ENCODE measurements at places on chromosomes 4 and X. TPM values are rescaled to one million over a fixed set of nuclear protein-coding genes. Genes with fewer than 3 reads are reported as not detected.

HTN3 gene
- total RNA-seq, result not detected

DKK2 gene
- 0.56 TPM for total RNA-seq

CCNB3 gene
- total RNA-seq, result 0.11 TPM

SLC2A9 gene
- 6.8 TPM for total RNA-seq

EDA gene
- 1.9 TPM for total RNA-seq

RP2 gene
- 11.7 TPM for total RNA-seq

RASL11B gene
- 0.35 TPM for total RNA-seq

DNA sequence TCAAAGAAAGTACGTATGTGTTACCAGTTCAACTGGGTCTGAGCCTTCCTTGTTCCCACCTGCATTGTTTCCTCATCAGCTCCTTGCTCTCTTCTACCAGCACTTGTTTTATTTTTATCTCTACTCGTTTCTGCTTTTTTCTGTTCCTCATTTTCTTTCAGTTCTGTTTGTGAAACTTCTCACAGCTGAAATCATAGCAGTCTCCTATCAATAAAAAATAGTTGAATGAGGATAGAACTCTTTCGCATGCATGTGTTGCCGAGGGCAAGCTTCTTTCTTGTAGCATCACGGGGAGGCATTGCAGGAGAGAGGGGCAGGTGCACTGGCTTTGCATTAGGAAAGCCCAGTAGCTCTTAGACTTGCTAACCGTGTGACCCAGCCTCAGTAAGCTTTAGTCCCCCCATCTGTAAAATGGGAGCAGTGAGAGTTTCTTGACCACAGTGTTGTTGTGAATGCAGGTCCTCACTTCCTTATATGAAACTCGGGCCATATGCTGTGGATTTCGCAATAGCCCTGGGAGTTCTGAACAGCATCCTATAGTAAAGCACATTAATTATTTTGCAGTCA lies 24.7 kb downstream of the OFD1 start:
- H3K4me3 ChIP-seq, result no peak overlapping the region
- DNase-seq, result no peak
- no peaks in the 10 kb centered on the region for H3K27me3 ChIP-seq
- no peaks in the 10 kb centered on the region for H3K36me3 ChIP-seq

GRCh38 chrX:55709735-55710134 lies 7.8 kb upstream of the RRAGB start:
- H3K36me3 ChIP-seq, result no peaks in the 10 kb centered on the region
- H3K27ac ChIP-seq, result no peak overlapping the region
- no peaks in the 10 kb centered on the region for H3K4me1 ChIP-seq
- H3K27me3 ChIP-seq, result no peaks in the 10 kb centered on the region
- DNase-seq, result no peak

- H3K27me3 ChIP-seq, result no peaks in the 10 kb centered on the region
- H3K36me3 ChIP-seq, result no peaks in the 10 kb centered on the region
- no peak overlapping the region for H3K27ac ChIP-seq
- no peak overlapping the region for H3K4me3 ChIP-seq
- no peak for DNase-seq
- no peaks in the 10 kb centered on the region for H3K4me1 ChIP-seq
These were observed 98.4 kb upstream of the GC start for GRCh38 chr4:71882113-71882841.

- H3K4me1 ChIP-seq, result no peaks in the 10 kb centered on the region
- H3K4me3 ChIP-seq, result no peak overlapping the region
- DNase-seq, result no peak
- no peak overlapping the region for H3K27ac ChIP-seq
- no peaks in the 10 kb centered on the region for H3K36me3 ChIP-seq
These were observed 77.4 kb upstream of the MID1 start for GRCh38 chrX:10697616-10698317.

DNA sequence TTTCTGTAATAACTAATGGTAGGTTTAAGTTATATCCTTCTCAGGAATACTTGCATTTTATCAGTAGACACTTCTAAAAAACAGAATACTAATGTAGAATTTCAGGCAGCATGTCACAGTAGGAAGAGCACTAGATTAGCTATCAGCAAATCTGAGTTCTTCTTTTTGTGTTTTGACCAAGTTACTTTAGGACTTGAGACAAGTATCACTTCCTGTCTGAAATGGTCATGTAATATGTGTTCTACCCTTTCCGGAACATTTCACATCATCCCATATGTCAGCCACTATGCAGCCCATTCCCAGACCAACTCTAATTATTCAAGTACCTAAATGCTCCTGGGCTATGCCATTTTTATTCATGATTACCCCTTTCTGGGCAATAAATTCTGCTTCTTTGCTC lies 401.8 kb upstream of the RPS6KA3 start:
- no peak for DNase-seq
- no peaks in the 10 kb centered on the region for H3K27me3 ChIP-seq
- no peaks in the 10 kb centered on the region for H3K4me1 ChIP-seq

- H3K36me3 ChIP-seq, result no peaks in the 10 kb centered on the region
- no peak for DNase-seq
- H3K4me3 ChIP-seq, result no peak overlapping the region
These were observed 20.4 kb downstream of the CASP6 start for GRCh38 chr4:109682875-109683274.

DNA sequence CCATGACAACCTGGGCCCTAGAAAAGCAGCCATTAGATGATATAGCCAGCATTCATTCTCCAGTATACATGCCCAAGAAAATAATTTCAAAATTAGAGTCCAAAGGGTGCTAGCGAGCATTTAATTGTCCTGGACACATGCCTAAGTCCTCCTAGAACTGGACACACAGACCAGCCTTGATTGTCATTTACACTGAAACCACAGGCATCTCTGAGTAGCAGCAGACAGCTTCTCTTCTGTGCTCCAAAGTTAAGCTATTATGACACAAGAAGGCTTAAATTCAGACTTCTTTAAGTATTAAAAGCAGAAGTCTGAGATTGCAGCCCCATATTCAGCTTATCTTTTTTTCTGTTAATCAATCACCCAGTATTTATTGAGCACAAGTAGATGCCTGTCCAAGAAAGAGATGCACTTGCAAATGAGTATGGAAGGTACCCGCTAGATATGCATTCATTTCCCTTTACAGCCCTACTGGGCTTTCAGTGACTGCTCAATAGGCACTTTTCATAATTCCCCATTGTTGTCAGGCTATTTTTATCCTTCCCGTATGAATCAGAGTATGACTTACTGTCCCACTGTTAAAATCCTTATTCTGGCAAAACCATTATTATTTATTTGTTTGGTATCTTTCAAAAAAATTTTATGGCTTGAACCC lies 374.1 kb downstream of the FBXW7 start:
- no peak for DNase-seq
- no peaks in the 10 kb centered on the region for H3K36me3 ChIP-seq
- no peak overlapping the region for H3K4me3 ChIP-seq
- no peaks in the 10 kb centered on the region for H3K4me1 ChIP-seq

GRCh38 chr4:24657768-24658617 lies 73.6 kb upstream of the DHX15 start:
- H3K36me3 ChIP-seq, result no peaks in the 10 kb centered on the region
- peak; percentile 87 for DNase-seq
- no peaks in the 10 kb centered on the region for H3K27me3 ChIP-seq

- no peaks in the 10 kb centered on the region for H3K27me3 ChIP-seq
- H3K36me3 ChIP-seq, result no peaks in the 10 kb centered on the region
- no peaks in the 10 kb centered on the region for H3K4me1 ChIP-seq
- H3K4me3 ChIP-seq, result no peak overlapping the region
These were observed 935.2 kb downstream of the DMD start for GRCh38 chrX:32276153-32276552.

DNA sequence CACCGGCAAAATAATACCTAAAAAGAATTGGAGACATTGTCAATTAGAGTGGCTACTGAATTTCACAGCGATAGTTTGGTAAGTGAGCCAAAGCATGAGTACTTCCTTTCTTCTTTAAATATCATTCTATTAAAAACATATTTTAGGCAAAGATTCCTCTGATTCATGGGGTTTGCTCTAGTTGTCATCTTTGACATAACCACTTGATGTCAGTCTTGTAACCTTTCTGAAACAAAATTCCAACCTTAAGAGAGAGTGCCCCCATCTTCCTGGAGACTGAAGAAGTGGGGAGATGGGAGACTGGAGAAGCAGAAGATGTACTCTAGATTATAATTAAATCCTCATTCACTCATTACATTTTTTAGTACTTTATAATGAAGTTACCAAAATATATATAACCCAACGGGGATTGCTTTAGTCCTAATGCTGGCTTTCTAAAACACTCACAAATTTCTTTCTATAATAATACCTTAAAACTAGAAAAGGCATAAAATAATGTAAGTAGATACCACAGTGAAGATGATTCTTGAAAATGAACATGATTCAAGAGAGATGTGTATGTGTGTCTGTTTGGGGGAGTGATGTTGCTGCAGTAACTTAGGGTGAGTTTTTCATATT lies 96.4 kb downstream of the EMCN start:
- H3K27ac ChIP-seq, result no peak overlapping the region
- no peaks in the 10 kb centered on the region for H3K27me3 ChIP-seq
- DNase-seq, result no peak

DNA sequence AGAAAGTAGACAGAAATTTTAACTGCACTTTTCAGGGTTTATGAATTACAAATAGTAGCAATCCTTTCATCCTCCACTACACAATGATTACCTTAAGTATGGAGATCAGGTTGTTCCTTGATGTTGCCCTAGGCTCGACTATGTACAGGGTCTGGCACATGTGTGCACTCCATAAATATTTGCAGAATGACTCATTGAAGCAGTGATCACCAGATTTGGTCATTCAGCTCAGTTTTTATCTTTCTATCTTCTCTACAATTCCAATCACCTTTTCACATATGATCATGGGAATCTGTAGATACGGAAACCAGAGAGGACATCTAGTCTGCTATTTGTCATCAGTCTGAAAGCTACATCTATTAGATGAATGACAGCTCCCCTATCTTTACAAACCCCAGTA lies 171.7 kb upstream of the HCCS start:
- no peak overlapping the region for H3K27ac ChIP-seq
- DNase-seq, result no peak
- no peak overlapping the region for H3K4me3 ChIP-seq
- no peaks in the 10 kb centered on the region for H3K36me3 ChIP-seq
- no peaks in the 10 kb centered on the region for H3K27me3 ChIP-seq

- H3K4me3 ChIP-seq, result no peak overlapping the region
- H3K4me1 ChIP-seq, result no peaks in the 10 kb centered on the region
- DNase-seq, result no peak
- H3K36me3 ChIP-seq, result no peaks in the 10 kb centered on the region
- no peak overlapping the region for H3K27ac ChIP-seq
- no peaks in the 10 kb centered on the region for H3K27me3 ChIP-seq
These were observed 1601.9 kb upstream of the ADGRL3 start for GRCh38 chr4:59598330-59598618.

- H3K27me3 ChIP-seq, result no peaks in the 10 kb centered on the region
- no peaks in the 10 kb centered on the region for H3K36me3 ChIP-seq
- no peaks in the 10 kb centered on the region for H3K4me1 ChIP-seq
- no peak overlapping the region for H3K4me3 ChIP-seq
- DNase-seq, result no peak
These were observed 67.1 kb downstream of the RXFP1 start for GRCh38 chr4:158588777-158589176.

DNA sequence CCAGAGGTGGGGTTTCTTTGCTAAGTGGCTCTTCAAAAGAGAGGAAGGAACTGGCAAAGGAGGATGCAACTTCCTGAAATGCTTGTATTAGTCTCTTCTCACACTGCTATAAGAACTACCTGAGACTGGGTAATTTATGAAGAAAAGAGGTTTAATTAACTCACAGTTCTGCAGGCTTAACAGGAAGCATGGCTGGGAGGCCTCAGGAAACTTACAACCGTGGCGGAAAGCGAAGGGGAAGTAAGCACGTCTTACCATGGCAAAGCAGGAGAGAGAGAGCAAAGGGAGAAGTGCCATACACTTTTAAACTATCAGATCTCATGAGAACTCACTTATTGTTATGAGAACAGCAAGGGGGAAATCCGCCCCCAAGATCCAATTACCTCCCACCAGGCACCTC lies 505.7 kb downstream of the ZNF674 start:
- no peaks in the 10 kb centered on the region for H3K4me1 ChIP-seq
- DNase-seq, result no peak
- H3K4me3 ChIP-seq, result no peak overlapping the region

GRCh38 chr4:96092151-96092705 lies 252.3 kb downstream of the PDHA2 start:
- no peaks in the 10 kb centered on the region for H3K4me1 ChIP-seq
- DNase-seq, result no peak
- H3K4me3 ChIP-seq, result no peak overlapping the region

- peak within 1 kb of the TSS; percentile 80 for H3K27ac ChIP-seq
- H3K4me3 ChIP-seq, result peak within 1 kb of the TSS; percentile 49
- peak; percentile 70 for DNase-seq
- H3K27me3 ChIP-seq, result no peaks in the 10 kb centered on the region
- H3K4me1 ChIP-seq, result peaks cover 4% of the 10 kb centered on the region
- no peaks in the 10 kb centered on the region for H3K36me3 ChIP-seq
These were observed at the start of gene ADGRA3 for GRCh38 chr4:22515888-22516541. Gene ADGRA3, minus strand, starts transcription at chr4:22516066. Its CDS starts 282 bp downstream, at chr4:22515784.

GRCh38 chrX:49934148-49934547 lies 11.8 kb downstream of the CLCN5 start:
- H3K27ac ChIP-seq, result no peak overlapping the region
- no peak for DNase-seq
- H3K4me3 ChIP-seq, result no peak overlapping the region
- H3K36me3 ChIP-seq, result no peaks in the 10 kb centered on the region

GRCh38 chr4:185119927-185120630 lies 23.0 kb upstream of the SLC25A4 start:
- H3K36me3 ChIP-seq, result no peaks in the 10 kb centered on the region
- no peak overlapping the region for H3K27ac ChIP-seq
- H3K4me3 ChIP-seq, result no peak overlapping the region

DNA sequence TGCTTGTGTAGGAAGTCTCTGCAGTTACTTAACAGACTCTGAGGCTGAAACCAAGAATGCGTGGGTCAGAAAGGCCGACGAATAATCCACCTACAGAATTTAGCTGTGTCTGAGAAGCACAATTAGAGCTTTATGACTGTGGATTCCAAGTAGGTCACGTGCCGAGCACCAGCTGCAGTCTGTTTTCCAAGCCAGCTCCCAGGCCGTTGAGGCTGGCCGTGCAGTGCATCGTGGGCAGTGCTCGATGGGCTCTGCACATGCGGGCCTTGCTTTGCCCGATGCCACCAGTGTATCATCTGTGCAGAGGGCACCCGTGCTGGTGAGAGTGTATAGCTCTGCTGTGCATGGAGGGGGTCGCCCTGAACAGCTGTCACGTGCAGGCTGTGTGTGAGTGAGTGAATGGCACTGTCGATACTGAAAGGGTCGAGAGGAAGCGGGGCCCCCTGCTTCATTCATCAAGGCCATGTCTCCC lies 67.5 kb upstream of the CLDN34 start:
- no peaks in the 10 kb centered on the region for H3K27me3 ChIP-seq
- H3K4me1 ChIP-seq, result no peaks in the 10 kb centered on the region
- no peak overlapping the region for H3K4me3 ChIP-seq
- no peak overlapping the region for H3K27ac ChIP-seq
- no peak for DNase-seq

- no peaks in the 10 kb centered on the region for H3K4me1 ChIP-seq
- no peaks in the 10 kb centered on the region for H3K36me3 ChIP-seq
- H3K27ac ChIP-seq, result no peak overlapping the region
- H3K4me3 ChIP-seq, result no peak overlapping the region
These were observed 59.8 kb downstream of the ARSJ start for GRCh38 chr4:113919611-113920010.
